GM03348 (cell line): ENCODE measurements at places on chromosomes 2 and 18.
A peak's percentile ranks its signal among the peaks of the same experiment; 100 is the strongest.

GRCh38 chr2:98828793-98829371, 98.0 kb upstream of the MGAT4A start:
- DNase-seq, result no peak

DNA sequence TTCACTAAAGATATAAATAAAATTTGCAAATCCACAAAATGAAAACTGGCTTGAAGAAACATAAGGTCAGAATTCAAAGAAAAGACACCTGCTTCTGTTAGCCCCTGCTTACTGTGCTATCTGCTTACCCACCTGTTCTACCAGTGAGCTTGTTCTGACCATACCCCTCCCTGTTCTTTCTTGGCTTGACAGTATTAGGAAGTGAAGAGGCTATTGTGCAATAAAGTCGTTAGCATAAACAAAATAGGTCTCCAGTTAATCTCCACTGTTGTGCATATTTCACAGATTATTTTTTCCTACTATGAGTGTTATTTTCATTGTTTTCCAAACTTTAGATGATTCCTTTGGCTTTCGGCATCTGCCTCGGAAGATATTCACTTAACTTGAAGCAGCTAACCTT, 322.1 kb downstream of the CCDC85A start:
- DNase-seq, result no peak

DNA sequence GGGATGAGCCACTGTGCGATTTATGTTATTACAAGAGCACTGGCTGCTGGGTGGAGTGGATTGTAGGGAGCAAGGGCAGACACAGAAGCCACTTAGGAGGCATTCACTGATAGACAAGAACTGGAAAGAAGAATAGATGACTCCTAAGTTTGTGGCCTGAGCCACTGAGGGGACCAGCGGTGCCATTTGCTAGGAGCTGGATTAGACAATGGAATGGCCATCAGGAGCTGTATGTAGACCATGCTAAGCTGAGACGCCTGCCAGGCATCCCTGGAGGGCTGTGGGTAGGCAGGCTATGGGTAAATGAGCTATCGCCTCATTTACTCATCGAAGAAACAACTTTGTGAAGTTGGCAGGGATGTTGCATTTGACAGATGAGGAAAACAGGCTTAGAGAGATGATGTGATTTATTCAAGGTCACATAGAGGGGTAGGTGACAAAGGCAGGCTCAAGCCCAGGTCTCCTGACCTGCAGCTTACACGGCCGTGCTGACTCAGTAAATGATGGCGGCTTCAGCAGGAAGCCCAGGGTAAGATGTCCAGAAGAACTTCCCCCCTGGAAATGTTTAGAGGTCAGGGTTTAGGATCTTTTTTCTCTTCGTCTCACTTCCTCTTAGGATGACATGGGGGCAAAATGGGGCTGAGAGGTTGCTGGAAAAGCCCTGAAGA, 2.8 kb downstream of the MFSD2B start:
- no peak for DNase-seq

DNA sequence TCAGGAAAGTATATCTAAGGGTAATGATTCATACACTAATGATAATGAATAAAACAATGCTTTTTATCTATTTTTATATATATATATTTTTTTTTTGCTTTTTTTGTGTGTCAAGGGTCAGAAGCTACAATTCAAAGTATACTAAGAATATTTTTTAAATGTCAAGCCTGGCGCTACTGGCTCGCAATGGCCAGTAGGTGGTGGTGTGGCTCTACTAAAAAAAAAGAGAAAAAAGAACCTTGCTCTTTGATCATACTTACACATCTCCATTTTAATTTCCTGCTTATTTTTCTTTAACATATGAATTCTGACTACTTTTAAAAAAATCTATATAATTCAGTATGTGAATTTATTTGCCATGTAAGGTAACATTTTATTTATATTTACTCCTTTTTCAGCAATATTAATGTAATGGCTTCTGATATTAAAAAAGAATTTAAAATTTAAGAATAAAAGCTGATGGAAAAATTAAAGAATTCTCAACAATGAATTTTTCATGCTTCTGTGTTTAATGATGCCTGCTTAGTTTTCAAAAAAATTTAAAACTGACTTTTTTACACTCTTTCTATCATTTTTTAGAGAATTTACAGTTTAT, 232.9 kb downstream of the GULP1 start:
- DNase-seq, result peak; percentile 58

GRCh38 chr2:62099523-62100175, 96.3 kb upstream of the B3GNT2 start:
- no peak for DNase-seq

GRCh38 chr2:62320657-62321357, 124.9 kb downstream of the B3GNT2 start:
- no peak for DNase-seq

DNA sequence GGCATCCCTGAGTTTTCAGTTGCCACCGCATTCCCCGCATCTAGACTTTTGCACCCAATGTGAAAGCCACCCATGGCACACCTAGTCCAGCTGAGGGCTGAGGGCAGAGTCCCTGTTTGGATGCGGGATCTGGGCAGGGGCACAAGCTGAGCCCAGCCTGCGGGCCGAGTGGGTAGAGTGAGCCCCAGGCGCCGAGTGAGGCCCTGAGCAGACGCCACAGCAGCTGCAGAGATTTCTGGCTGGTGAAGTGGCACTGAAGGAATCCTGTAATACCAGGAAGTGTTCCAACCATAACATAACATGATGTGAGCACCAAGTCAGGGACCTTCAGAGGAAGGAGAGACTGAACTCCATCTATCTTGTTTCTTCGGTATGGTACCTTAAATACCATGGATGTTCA, 27.7 kb upstream of the FRZB start:
- no peak for DNase-seq

GRCh38 chr2:44016282-44016681, 20.5 kb upstream of the LRPPRC start:
- peak; percentile 50 for DNase-seq

DNA sequence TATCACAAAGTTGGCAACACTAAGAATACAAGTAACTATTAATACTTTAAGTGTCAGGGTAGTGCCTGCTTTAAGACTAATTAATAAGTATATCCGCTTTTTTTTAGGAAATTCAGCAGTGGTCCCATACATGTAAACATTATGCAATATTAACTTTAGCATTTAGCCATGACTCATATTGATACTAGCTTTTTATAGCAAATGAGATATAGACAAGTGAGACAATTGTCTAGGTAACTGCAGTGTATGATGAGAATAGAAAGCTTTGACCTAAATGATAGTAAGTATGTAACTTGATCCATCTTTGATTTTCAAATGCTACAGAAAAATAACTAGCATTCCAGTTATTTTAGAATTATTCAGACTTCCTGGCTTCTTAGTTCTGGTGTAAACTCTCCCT, 27.4 kb upstream of the VRK2 start:
- DNase-seq, result no peak

DNA sequence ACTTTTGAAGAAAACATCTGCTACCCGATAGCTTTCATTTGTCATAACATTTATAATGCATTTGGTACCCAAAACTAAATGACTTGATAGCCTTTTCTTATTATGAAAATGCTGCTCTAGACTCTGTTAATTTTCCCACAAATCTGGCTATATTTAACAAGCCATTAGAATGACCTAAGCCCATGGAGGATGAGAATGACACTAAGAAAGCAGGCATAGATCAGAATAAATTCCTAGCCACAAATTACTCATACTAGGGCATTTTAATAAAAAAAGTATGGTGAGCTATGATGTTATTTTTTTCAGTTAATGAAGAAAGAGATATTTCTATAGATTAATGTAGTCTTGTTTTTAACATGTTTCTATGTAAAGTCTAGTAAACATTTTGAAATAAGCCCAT, 1728.3 kb downstream of the SUCLG1 start:
- peak; percentile 8 for DNase-seq

- DNase-seq, result peak; percentile 68
Measured at GRCh38 chr2:12702168-12703121, 14.3 kb upstream of the TRIB2 start.

GRCh38 chr18:44579028-44579702, 101.5 kb upstream of the SETBP1 start:
- peak; percentile 26 for DNase-seq

DNA sequence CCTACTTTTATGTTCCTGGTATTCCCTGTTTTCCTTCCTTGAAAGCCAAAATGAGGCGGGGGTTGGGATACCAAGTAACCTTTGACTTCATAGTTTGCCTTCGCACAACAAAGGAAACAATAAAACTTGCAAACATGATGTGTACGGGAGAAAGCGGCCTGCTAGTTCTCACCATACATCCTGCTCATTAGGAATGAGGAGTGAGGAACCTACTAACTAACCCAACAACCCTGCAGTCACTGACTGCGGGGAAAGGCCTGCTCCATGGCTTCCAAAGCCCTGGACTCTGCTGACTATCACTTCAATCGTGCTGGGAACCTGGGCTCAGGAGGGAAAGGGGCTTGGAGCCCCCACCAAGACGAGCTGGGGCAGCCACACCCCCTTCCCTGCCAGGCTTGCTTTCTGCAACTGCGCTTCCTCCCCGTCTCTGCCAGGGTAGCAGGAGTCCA, 24.2 kb downstream of the RPL31 start:
- no peak for DNase-seq

- no peak for DNase-seq
Measured at GRCh38 chr2:42140496-42140895, 28.7 kb upstream of the EML4 start.

- DNase-seq, result no peak
Measured at GRCh38 chr18:59265246-59265973, 7.8 kb downstream of the RAX start.

GRCh38 chr2:118089139-118089800, 999 bp downstream of the INSIG2 start:
- DNase-seq, result peak; percentile 73

GRCh38 chr2:164568317-164568716, 53.0 kb downstream of the GRB14 start:
- DNase-seq, result no peak

GRCh38 chr18:74250131-74250530, 41.6 kb downstream of the CYB5A start:
- no peak for DNase-seq

DNA sequence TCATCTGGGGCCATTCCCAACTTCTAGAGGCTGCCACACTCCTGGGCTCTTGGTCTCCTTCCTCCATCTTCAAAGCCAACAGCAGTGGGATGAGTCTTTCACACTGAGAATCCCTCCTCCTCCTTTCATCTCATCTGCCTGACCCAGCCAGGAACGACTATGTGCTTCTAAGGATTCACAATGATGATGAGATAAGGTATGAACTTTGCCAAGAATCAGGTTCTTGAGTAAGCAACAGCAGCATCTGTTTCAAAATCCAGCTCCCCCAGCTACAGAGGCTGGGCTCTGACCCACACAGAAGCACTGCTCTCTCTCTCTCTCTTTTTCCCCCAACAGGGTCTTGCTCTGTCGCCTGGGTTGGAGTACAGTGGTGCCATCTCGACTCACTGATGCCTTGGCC, 46.4 kb downstream of the TIMM21 start:
- DNase-seq, result no peak

DNA sequence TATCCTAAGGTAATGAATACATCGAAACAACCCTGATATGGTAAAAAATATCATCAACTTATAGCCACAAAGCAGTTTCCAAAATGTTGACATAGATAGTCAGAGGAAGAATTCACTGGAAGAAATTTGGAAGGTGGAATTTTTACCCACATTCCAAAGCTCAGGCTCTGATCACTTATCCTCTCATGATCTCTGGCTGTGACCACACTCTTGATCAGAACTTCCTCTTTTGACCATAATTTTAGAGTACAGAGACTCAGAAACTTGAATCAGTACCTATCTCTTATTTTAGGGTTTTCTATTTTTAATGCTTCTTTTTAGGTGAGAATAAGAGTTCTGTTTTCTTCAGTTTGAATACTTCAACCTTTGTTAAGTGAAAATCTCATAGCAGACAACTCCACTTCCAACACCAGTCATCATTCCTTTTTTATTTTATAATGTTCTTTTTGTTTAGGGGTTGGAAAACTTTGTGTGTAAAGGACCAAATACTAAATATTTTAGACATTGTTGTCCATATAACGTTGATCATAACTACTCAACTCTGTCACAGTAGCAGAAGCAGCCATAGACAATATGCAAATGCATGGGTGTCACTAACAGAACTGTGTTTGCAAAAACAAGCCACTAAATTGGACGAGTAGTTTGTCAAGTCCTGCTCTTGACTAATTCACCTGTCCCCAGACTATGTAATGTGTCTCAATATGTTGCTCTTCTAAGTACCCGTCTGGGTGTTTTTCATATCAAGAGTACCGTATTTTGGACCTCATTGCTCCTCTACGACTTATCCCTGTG, 891.6 kb upstream of the CRIM1 start:
- DNase-seq, result no peak

- no peak for DNase-seq
Measured at GRCh38 chr2:73291461-73292315, 1.7 kb downstream of the EGR4 start.

- DNase-seq, result no peak
Measured at GRCh38 chr2:45806563-45807358, 155.3 kb downstream of the PRKCE start.

DNA sequence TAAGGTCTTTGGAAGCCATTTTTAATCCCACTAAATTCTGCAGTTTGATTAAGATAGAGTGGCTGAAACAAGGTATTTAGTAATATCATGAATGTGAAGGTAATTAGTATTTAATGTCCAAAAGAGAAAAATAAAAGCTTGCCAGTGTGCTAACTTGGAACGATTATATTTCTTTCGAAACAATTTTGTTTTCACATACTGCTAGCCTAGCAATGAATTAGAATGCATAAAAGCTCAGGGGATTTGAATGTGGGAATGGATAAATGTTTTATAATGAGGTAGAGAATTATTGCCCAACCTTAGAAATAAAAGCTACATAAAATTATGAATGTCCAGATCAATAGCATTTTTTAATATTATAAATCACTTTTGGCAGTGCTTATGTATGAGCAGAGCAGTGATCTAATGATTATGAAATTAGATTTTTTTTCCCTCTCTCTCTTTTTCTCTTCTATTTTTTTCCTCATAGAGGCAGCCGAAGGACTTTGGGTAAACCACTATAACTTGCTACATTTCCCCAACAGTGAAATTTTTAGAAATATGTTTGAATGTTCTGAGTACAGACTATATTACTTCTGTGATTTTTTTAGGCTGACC, 75.5 kb downstream of the PLCL1 start:
- no peak for DNase-seq

DNA sequence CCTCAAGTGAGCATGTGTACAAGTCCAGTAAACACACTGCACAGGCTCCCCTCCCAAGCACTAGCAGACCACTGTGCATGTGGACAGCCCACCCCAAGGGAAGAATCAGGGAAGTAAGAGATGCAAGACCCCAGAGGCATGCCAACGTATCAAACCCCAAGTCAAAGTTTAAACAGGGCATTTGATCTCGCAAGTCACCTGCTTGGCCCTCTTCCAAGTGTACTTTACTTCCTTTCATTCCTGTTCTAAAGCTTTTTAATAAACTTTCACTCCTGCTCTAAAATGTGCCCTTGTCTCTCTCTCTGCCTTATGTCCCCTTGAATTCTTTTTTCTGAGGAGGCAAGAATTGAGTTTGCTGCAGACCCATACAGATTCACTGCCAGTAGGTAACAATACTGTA, 201.2 kb upstream of the PARD3B start:
- no peak for DNase-seq

- no peak for DNase-seq
Measured at GRCh38 chr18:34806527-34806926, 96.4 kb downstream of the DTNA start.
